ENCODE measurements at places on chromosomes 5 and 9.

- DNase-seq: no peak
These were observed 6.8 kb downstream of the GPR150 start for GRCh38 chr5:95626701-95627100.

- no peak for DNase-seq
These were observed 18.8 kb upstream of the FANCC start for GRCh38 chr9:95336281-95336680.

DNA sequence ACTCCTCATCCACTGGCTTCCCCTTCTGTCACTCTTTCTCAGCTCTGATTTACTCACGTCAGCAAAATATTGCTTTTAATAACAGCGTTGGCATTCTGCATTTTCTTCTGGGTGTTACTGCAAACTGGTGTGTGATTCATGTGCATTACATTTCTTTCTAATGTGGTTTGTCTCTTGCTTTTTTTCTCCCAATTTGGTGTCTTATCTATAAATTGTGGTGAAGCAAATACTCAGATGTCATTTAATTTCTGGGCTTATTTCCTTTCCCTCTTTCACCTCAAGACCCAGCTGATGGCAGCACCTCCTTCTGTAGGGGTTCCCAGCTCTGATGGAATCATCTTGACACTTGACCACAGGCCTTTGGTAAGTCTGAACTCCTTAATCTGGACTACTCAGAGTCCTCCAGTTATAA lies 180.7 kb upstream of the ZNF618 start:
- DNase-seq: no peak

DNA sequence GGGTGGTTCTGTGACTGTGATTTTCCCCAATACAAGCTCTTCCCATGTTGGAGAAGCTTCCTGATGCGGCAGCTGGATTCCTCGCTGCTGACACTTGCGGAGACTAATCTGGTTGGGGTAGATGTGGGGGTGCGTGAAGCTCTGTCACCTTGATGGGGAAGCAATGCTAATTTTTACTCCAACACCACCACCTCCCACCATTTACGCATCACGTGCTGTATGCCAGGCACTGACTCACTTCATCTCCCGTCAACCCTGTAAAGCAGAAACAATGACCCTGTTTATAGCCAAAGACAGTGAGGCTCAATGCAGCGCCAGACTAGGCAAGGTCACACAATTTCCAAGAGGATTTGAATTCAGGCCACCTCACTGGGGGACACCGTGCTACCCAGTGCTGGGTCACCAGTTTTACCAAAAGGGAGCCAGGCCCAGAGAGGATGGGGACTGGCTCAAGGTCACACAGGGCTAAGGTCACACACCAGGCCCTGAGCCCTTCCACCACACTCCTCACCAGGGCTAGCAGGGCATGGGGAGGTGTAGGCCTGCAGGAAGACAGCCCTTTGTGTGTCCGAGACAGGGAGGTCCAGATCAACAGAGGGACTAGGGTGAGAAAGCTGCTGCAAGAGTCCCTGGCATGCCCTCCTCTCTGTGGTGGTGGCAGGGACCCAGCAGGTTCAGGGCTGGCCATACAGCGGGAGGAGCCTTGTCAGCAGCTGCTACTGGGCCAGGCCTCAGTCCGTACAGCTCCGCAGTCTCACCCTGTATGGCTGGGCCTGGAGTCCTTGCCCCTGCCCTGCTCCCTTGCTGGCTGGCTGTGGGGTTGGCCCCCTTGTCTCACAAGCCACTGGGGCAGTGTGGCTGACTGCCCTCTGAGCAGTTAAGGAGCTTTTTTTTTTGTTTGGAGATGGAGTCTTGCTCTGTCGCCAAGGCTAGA lies 3.3 kb downstream of the STKLD1 start:
- DNase-seq: no peak

DNA sequence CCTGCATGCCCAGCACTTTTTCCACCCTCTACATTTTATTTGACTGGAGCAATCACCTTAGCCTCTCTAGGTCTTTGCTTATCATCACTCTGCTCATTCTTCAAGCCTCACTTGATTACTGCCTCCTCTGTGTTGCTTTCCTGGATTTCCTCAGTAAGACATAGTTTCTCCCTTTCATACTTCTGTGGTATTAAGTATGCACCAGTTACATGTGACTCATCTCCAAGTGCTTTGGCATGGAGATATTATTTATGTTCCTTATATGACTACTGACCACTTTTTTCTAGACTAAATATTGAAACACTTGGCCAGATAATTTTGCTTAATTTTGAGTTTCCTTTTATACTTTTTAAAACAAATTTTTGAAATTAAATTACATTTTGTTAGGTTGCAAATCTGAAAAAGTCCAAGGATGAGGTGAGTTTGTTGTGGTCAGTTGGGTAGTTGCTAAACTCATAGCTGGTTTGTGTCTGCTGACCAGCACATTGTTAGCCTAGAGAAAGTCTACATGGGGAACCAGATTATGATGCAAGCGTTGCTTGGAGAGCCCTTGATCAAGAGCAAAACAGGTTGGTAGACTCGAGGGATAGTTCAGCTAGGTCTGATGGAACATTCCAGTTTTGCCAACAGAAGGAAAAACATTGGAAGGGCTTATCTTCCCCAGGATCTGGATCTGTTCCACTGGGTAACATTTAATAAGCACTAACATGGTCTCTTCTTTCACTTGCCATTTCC lies 140.2 kb downstream of the TMC1 start:
- no peak for DNase-seq

DNA sequence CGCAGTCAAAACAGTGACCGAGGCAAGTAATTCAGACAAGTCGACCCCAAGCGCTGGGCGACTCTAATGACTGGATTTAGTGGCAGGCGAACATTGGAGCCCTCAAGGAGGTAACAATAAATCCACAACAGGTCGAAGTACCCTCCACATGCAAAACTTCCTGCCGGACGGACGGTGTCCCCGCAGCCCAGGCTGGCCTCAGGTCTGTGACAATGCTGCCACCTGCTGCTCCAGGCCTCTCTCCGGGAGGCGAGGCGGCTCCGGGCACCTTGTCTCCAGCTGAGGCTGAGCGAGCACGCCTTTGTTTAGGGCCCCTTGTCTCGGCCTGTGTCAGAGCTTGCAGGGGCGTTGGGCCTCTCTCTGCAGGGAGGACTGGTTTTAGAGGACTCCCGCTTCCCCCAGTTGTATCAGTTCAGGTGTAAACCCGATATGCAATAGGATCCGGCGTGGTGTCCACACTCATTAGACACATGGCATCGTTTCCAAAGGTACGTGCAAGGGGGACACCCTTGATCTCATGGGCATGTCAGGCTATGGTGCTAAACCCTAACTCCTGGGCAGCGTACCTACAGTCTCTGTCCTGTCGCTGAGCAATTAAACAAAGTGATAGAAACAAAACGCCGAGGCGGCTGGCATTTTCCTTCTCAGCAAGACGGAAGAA lies 628.0 kb upstream of the ADAMTS16 start:
- DNase-seq: no peak

GRCh38 chr9:116027096-116027495 lies 126.5 kb upstream of the PAPPA start:
- DNase-seq: no peak

GRCh38 chr5:6786786-6787495 lies 73.7 kb downstream of the TENT4A start:
- DNase-seq: no peak

All from effector CD4-positive, alpha-beta T cell (primary cell).